ENCODE measurements at places on chromosomes 13 and 19.
A peak's percentile ranks its signal among the peaks of the same experiment; 100 is the strongest.

- no peak for DNase-seq
Measured at GRCh38 chr19:11475861-11476260, 5.0 kb downstream of the ELAVL3 start.

GRCh38 chr13:112905086-112905485, 63.9 kb upstream of the MCF2L start:
- DNase-seq = no peak

DNA sequence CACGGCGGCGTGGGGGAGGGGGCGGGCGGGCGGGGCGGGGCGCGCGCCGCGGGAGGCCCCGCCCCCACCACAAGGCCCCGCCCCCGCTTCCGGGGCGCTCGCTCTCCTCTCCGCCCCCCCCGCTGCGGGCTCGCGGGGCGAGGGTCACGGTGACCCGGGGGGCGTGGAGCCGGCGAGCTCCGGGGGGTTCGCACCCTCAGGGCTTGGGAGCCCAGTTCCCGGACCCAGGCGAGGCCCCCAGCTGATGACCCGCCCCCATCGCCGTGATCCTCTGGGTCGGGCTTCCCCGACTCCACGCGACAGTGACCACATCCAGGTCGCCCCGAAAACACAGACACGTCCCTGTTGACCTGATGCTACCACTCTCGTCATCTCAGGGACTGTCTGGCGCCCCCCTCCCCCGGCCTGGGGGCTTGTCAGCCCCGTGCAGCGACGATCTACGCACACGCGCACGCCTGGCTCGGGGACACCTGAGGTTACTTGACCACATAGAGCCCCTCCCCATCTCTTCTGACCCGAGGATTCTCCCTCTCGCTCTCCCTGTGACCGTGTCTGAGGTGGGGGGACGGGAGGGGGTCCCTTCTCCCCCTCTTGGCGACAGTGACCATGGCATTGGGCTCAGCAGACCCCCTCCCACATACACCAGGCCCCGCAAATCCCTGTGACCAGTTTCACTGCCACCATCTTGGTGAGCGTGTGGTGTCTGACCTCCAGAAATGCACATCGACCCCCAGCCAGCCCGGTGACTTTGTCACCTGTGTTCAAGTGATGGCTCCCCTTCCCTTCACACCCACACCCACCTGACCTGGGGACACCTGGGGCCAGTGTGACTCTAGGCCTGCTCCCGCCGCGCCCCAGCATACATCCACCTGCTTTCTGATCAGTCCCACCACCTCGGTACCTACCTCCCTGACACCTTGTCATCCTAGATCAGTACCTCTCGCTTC, 670 bp downstream of the MAP2K7 start:
- DNase-seq = no peak

DNA sequence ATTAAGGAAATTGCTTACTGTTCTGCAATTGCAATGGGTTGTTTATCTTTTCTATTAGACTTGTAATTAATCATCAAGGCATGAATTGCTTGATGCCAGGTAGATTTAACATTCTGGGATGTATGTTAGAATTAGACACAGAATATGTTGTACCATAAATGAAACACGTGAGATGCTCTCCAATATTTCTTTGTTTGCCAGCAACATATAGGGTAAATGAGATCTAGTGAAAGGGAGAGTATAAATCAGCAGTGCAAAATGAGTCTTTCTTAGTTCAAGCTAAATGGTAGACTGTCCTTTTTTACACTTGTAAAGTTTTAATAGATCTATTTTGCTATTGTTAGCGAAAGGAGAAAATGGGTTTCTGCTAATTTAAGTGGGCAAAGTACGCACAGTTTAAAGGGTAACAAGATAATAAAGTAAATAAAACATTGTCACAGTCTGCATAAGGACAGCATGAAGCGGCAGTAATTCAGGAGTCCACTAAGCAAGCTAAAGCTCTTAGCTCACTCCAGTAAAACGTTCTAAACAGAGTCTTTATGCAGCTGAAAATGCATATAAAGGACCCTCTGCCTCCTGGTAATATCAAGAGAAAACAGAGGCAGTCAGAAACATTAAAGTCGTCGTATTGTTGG, 1137.1 kb downstream of the OLFM4 start:
- DNase-seq = no peak

DNA sequence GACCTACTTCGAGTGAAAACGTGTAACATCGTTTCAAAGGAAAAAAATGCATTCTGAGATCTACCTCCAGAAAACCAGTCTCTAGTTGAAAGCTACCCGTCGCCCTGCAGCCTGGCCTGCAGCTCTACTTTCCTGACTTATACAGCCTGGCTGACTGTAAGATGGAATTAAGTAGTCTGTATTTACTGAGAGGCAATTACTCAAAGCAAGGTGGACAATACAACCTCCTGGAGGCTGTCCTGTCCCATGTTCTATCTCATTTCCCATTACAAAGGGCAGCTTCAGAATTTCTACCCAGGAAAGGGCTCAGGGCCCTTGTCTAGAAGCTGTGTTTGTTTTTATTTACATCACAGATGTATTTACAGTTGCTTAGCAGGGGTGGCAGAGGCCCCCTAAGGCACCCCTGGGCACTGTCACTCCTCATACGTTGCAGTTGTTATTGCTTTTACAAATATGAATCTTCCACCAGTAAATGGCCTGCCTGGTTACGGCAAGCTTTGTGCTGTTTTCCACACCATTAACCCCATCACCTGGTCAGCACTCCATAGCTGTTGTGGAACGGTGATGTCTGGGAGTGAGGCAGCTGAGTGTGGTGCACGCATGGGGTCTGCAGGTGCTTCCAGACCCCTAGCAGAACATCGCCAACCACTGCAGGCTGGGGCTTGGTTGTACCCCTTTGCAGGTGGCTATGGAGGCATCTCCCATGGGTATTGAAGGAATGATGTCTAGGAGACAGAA, 46.3 kb upstream of the MTIF3 start:
- DNase-seq = no peak

GRCh38 chr19:18393836-18394235, 3.6 kb downstream of the LRRC25 start:
- no peak for DNase-seq

- no peak for DNase-seq
Measured at GRCh38 chr19:23482829-23483228, 87.6 kb upstream of the ZNF91 start.

DNA sequence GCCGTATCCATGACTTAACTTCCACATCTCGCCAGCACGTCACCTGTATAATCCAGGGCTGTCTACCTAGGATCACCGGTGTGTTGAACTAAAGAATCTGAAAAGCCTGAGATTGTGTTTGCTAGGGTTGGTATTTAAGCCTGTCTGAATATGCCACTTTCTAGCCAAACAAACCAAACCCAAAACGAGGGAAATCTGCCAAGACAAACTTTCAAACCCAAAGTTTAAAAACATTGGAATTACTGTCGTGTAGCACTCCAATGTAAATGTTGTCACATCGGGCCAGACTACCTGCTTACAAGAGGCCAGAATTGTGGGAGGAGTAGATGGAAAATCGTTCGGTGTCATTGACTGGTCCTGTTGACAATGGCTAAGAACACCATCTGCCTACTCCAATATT, 747.8 kb downstream of the EFNB2 start:
- DNase-seq = no peak

- peak; percentile 27 for DNase-seq
Measured at GRCh38 chr13:79060216-79060615, 345.8 kb downstream of the RBM26 start.
